Naive thymus-derived CD8-positive, alpha-beta T cell (primary cell): ENCODE measurements at places on chromosomes 6 and 20. TPM values are rescaled to one million over a fixed set of nuclear protein-coding genes. Genes with fewer than 3 reads are reported as not detected.

DNA sequence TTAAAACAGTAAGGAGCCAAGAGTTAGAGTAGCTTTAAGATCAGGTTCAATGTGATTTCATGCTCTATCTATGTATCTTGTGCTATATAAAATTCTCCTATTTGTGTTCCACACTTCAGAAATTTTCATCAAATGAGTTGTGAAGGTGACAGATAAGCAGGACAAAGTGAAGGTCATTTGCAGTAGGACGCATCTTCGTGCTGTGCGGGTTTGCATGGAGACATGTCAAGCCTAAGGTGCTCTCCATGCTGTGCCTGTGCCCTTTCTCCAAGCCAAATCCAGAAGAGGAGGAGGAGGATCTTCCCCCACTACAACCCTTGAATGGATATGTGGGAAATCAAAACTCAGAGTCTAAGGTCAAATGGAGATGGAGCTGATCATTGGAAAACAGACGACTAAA lies 147.3 kb upstream of the NEDD9 start:
- no peak for DNase-seq

GRCh38 chr20:15107931-15108330 lies 770.5 kb upstream of the FLRT3 start:
- DNase-seq: no peak

DNA sequence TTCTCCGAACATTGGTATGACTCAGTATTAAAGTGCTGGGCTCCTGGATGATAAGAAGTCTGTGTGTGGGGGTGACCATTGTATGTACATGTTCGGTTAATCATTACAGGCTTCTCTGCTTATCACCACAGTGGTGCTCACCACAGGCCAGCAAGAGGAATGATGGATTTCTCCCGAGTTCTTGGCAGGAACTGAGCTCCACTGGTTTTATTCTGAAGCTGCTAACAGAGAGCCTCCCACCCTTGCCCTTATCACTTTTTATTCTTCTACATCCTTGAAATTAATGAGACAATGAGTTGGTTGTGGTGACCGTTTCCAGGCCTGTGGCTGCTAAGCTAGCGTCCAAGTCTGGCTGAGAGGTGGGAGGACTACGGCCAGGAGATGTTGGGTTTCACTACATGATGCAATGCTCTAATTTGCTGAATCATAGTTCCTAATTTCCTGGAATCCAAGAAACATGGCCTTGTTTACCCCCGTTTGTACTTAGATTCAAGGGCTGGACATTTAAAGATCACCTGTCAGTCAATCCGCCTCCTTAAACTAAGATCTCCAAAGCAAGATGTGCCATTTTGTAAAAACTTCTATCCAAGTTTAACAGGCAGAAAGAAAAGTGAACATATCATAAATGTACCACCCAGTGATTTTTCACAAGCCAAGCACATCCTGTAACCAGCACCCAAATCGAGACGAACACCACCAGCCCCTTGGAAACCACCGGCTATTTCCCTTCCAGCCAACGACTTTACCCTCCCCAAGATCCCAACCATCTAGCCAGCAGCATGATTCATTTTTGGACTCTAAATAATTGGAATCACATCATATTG lies 172.5 kb downstream of the FOXA2 start:
- no peak for DNase-seq

The ADGRG6 gene
- 2.5 TPM for total RNA-seq

DNA sequence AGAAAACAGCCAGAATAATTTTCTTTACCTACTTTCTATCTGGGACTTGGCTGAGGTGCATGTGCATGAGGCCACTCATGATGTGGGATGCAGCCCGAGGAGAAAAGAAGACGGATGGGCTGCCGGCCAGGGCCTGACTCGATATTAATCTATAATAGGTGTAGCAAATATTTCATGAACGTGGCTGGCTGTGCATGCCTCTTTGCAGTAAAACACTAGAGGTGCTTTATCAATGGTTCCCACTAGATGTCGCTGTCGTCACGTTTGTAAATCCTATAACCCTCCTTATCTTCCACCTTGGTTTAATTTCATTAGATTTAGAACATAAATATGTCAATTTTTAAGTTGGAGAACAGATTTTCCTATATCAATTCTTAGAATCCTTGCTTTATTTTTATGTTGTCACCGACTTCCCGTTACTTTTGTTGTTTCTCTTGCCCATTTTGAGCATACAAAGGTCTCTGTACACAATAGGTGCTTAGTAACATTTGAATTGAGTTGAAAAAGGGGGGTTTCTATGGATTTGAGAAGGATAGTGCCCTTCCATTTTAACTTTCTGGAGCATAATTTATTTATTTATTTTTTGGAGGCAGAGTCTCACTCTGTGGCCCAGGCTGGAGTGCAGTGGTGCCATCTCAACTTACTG lies 19.6 kb upstream of the FERMT1 start:
- no peak for DNase-seq

DNA sequence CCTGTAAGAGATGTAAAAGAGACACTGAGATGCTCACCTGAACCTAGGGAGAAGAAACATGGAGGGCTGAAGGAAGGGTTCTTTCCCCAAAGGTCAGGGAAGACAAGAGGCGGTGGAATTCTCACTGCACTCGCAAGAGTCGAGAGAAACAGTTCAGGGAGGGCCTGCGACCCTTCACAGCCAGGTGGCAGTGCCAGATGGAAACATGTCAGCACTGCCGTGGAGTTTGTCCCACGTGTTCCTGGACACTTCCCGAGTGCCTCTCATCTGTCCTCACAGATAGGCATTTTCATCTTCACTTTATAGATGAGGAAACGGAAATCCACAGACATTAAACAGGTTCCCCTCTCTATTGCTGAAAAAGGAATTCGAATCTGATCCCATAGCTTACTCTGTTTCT lies 70.4 kb upstream of the SYNJ2 start:
- no peak for DNase-seq

The NKAIN2 gene
- not detected for total RNA-seq

GRCh38 chr6:56851074-56851473 lies 103.8 kb upstream of the BEND6 start:
- DNase-seq: no peak

- no peak for DNase-seq
These were observed 228.2 kb downstream of the TMEM242 start for GRCh38 chr6:157095084-157095483.

GRCh38 chr6:156809446-156810178 lies 32.4 kb downstream of the ARID1B start:
- no peak for DNase-seq

- DNase-seq: no peak
These were observed 42.5 kb upstream of the MLIP start for GRCh38 chr6:54068694-54069093.

DNA sequence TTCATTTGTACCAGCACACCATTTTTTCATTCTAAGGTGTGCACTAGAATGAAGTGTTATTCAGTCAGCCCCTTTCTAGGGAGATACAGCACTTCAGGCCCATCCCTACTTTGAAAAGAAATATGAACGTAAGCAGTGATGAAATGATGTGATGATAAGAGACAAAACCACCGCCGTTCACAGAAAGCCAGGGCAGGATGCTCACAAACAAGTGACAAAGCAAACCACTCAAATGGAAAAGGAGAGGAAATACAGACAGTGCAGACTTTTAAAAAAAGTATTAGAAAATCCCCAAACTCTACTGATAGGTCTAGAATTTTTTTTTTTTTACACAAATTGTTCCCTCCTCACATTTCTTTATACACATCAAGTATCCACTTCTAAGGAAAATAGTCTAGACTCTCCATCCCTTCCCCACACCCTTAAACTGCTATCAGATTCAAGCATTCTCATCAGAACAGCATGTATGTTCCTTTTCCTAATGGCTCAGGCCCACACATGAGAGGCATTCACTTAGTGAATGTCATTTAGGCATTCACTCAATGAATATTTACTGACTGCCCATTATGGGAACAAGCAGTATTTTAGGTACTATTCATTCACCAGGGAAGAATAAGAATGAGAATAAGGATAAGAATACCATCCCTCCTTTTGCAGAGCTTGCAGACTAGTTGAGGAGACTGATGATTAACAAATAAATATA lies 243.5 kb downstream of the GMPR start:
- peak; percentile 62 for DNase-seq

GRCh38 chr20:42401613-42402012 lies 783.4 kb upstream of the CHD6 start:
- DNase-seq: no peak

DNA sequence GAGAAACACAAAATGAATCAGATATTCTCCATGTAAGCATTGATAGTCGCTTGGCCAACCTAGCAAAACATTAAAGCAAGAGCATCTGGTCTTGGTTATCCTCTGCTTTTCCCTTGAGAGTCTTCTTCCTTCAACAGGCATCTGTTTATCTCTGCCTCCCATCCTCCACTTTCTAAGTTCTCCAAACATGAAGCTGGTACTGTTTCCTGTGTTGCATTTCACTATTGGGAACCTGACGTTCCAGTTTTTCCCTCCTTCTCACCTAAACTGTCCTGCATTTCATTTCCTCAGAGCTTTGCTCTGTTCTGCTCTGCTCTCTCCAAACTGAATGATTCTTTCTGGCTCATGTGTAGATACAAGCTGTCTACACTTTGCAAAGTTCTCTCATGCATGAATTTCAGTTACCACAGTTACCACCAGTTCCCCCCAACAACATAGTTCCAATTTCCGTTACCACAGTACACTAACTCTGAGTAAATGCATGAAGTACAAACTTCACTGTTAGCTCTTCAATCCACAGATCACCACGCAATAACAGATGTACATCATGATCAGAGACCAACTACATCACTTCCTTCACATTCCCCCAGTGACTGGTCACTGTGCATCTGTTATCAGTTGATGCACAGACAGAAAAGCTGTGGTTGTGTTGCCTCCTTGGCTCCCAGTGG lies 86.7 kb upstream of the F13A1 start:
- no peak for DNase-seq

- no peak for DNase-seq
These were observed 414 bp downstream of the TGM2 start for GRCh38 chr20:38164624-38165088.

DNA sequence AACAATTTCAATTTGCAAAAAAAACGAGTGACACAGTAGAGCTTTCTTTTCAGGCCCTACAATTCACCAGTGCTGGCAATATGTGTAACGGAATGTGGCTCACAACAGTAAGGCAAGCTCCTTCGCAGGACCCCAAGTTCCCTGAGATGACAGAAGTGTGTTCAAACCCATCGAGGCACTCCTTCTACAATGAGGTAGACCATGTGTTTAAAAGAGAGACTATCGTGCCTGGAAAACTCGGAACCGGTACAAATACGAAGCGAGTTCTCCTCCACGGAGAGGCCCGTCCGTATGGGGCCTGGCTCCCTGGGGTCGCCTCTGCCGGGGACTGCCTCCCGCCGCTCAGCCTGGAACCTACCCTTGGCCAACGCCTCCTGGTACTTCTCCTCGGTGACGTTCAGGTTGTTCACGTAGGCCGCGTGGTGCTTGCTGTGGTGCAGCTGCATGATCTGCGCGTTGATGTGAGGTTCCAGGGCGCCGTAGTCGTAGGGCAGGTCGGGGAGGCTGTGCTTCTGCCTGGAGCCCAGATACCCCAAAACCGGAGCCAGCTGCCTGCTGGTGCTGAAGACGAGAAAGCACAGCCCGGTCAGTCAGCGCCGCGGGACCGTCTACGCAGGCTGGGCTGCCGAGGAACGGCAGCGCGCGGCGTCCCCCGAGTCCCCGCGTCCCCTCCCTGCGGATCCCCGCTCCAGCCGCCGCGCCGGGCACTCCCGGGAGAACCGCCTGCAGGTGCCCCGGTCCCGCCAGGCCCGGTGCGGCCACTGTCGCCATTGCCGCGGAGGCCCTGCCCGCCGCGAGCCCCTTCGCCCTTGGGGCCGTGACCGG lies 526 bp downstream of the SOD2 start:
- peak; percentile 38 for DNase-seq

GRCh38 chr6:34352305-34352937 lies 40.0 kb downstream of the NUDT3 start:
- DNase-seq: no peak

GRCh38 chr6:36739947-36740817 lies 42.6 kb downstream of the RAB44 start:
- DNase-seq: no peak

The ZNF831 gene
- total RNA-seq: 29.9 TPM

DNA sequence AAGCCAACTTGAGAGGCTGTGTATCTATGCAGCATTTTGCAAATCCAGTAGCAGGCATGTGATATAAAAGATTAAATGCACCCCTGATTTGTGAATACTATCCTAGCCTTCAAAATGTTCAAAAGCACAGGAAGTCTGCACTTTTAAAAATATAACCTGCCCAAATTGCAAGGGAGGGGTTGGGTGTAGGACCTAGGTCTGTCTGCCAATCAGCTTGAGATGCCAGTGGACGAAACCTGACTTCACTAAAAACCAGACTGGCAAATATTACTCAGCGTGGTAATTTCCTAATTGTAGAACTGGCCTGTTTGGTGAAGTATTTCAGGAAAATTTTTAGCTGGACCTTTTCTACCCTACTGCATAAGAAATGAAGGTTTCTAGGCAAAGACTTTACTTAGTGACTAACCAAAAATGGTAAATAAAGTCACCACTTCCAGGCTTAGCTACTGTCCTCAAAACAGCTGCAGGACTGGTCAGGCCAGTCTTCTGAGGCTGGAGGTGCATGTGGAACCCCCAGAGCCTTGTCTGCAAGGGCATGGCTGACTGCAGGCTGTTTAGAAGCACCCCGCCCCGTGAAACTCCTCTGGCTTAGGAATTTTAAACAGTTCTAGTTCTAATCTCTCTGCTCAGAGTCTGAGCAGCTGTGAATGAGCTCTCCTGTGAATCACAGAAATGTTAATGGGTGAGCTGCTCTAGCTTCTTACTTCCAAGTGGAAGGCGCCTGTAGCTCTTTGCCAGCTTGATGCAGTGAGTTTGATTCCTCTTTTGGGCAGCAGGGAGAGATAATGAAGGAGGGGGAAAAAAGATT lies 104.4 kb upstream of the ESR1 start:
- DNase-seq: no peak

- no peak for DNase-seq
These were observed 112.0 kb upstream of the BEND6 start for GRCh38 chr6:56842686-56843475.

The APCDD1L gene
- total RNA-seq: not detected

The THBD gene
- 0.13 TPM for total RNA-seq

GRCh38 chr20:3430376-3431069 lies 23.1 kb upstream of the DNAAF9 start:
- no peak for DNase-seq

DNA sequence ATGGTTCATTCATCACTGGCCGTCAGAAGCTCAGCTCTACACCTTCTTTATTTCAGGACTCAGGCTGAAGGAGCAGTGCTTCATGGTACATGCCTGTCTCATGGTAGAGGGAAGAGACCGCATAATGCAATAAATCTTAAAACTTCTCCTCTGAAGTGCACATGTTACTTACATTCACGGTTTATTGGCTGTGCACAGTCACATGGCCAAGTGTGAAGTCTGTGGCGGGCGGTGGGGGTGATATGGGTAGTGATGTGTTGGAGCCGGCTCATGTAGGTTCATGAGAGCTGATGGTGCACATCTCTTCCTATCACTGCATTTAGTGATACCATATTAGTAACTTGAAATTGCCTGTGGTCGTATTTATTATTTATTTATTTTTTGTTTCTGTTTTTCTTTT lies 102.9 kb downstream of the CTNNBL1 start:
- DNase-seq: no peak

DNA sequence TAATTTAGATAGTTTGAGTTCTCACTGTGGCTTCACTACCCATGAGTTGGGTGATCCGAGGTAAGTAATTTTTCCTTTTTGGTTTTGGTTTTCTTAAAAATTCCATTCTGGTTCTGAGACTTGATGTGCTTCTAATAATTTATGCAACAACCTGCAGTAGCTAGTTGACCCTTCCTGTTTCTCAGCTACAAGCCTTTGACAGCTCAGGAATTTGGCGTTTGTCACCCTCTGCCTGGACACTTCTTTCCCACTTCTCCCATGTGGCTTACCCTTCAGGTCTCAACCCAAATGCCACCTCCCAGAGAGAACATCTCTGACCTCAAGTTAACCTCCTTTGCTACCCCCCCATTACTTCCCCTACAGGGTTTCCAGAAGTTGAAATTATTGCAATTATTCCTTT lies 49.7 kb upstream of the TSHZ2 start:
- no peak for DNase-seq
